HEK293T (cell line): ENCODE measurements at places on chromosomes 1 and 21.

- no peak for DNase-seq
Measured at GRCh38 chr1:32806910-32807523, 10.1 kb downstream of the YARS1 start.

- DNase-seq, result no peak
Measured at GRCh38 chr21:29300807-29301138, 2.1 kb downstream of the BACH1 start.

GRCh38 chr21:15365751-15366392 lies 301.1 kb upstream of the NRIP1 start:
- no peak for DNase-seq

DNA sequence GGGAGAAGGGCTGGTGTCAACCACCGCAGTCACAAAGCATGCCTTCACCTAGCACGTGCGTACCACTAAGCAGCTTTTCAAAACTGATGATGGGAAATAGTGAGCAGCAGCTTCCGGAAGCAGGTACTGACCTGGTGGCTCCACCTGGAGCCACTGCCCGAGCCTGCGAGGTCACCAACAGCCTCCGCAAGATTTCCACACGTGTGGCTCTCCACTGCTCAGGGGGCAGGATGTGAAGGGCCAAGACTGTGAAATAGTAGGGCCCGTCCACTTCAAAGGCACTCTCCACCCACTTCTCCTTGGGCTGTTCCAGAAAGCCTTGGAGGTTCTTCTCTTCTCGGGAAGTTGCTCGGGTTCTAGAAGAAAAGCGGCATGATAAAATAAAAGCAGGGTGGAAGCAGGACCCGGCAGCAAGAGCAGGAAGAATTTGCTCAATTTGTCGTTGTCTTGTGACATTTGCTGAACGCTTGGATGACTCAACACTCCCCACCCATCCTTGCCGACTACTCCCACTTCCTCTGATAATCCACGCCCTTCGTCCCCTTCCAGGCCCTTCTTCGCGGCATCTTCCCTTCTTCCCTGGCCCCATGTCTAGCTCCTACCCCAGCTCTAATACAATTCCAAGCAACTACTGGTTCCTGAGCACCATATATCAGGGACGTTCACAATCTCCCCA lies 124.9 kb upstream of the IFFO2 start:
- DNase-seq, result no peak

DNA sequence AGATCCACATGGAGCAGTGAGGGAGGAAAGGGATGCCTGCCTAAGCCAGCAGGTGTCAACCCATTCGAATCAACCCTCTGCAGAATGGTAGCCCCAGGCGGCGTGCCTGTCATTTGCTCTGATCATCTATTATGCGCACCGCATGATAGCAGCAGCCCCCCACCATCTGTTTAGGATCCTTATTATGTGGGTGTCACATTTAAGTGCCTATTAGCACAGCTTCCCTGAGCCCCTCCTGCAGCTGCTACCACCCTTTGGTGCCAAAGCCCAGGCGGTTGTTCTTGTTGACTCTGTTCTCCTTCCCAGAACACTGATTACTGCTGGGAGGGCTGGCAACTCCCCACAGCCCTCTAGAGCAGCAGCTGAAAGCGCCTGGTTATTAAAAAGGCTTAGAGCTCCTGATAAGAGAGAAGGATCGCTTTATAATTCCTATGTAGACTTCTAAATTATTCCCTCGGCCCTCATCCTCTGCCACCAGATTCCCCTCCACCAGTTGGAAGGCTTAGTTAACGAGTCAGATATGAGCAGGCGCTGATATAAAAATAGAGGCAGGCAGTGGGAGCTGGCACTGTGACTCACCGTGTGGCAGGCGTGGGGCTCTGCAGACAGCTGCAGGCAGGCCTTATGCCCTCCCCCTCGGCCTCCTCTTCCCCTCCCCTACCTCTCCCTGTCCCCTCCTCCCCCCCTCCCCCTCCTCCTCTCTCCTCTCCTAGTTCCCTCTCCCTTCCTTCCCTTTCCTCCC lies 23.0 kb downstream of the ACTA1 start:
- peak; percentile 72 for DNase-seq

- DNase-seq, result peak; percentile 17
Measured at GRCh38 chr1:243230914-243231313, 24.2 kb downstream of the CEP170 start.

GRCh38 chr1:117695796-117696490 lies 90.1 kb downstream of the TENT5C start:
- no peak for DNase-seq

GRCh38 chr1:143720087-143721023 lies 251.4 kb downstream of the FAM72C start:
- no peak for DNase-seq

GRCh38 chr1:190507357-190507756 lies 29.7 kb upstream of the BRINP3 start:
- no peak for DNase-seq

DNA sequence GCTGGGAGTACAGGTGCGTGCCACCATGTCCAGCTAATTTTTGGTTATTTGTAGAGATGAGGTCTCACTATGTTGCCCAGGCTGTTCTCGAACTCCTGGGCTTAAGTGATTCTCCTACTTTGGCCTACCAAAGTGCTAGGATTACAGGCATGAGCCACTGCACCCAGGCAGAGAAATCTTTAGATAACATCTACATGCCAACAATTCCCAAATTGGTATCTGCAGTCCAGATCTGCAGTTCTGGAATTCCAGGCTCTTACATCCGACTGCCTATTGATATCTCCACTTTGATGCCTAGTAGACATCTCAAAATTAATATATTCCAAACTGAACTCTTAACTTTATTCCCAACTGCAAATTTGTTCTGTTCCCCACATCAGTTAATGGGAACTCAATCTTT lies 23.3 kb downstream of the INAVA start:
- no peak for DNase-seq

DNA sequence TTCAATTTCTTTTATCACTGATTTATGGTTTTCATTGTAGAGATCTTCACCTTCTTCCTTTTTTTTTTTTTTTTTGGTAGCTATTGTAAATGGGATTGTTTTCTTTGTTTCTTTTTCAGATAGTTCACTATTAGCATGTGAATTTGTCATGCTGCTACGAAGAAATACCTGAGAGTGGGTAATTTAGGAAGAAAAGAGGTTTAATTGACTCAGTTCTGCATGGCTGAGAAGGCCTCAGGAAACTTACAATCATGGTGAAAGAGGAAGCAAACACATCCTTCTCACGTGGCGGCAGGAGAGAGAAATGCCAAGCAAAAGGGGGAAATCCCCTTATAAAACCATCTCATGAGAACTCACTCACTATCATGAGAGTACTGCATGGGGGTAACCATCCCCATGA lies 66.4 kb downstream of the DAB1 start:
- DNase-seq, result no peak

- no peak for DNase-seq
Measured at GRCh38 chr1:69321311-69321710, 246.4 kb upstream of the LRRC7 start.

DNA sequence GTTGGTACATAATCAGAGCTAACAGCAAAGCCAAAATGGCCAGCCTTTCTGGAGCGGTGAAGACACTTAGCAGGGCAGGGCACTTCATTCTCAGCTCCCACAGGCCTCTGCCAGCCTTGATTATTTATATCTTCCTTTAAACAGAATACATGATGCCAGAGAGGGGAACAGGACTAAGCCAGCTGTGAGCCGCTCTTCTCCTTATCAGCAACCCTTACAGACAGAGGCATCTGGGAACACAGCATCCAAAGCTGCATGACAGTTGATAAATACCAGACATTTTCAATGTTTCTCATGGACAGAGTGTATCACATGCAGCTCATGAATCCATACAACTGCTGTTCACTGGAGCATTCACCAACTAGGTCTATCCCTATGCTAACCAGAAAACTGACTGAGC lies 29.1 kb downstream of the DNAJC11 start:
- no peak for DNase-seq

DNA sequence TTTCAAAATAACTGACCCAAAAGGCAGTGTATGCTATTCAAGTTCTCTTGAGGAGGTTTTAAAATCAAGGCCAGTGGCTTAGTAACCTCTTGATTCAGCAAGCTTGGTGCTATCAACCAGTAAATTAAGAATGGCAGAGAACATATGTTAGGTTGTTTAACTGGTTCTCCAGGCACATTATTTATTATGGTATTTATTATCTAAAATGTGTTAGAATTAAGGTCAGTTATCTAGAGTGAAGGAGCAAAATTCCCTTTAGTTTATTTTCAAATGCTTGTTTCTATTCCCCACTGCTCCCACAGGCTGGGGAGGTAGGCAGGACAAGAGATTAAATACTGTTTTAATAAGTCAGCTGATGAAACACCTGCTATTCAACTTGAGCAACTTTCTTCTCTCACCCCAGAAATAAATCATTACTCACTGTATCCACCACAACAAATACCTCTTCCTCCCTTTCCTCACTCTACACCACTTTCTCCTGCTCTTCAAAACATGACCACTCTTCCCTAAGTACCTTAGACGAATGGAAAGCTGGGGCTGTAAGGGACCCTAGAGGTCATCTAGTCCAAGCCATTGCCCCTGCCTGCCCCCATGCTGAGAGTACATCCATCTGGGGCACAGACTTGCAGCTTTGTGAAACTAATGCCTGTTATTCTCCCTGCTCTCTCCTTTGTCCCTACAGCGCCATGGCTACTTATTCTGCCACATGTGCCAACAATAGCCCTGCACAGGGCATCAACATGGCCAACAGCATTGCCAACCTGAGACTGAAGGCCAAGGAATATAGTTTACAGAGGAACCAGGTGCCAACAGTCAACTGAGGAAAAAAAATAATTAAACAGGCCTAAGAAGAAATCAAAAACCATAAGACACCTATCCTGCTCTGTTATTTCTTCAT lies 71.7 kb downstream of the PRRX1 start:
- DNase-seq, result no peak

DNA sequence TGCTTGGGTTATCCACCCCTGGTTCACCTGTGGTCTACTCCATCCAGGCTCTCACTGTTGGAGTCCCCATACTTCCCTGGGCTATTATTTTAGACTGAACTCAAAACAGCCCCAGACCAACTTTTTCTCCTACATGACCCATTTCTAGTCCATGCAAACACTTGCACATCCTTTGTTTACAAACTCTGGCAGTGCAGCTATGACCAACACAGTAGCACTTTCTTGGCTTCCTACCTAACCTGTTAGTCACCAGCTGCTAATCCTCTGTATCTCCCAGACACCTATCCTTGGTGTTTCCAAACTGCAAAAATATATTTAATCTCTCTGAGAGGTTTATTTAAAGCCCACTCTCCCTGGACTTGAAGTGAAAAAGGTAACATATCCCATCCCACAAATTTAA lies 90.8 kb downstream of the DDAH1 start:
- DNase-seq, result no peak

DNA sequence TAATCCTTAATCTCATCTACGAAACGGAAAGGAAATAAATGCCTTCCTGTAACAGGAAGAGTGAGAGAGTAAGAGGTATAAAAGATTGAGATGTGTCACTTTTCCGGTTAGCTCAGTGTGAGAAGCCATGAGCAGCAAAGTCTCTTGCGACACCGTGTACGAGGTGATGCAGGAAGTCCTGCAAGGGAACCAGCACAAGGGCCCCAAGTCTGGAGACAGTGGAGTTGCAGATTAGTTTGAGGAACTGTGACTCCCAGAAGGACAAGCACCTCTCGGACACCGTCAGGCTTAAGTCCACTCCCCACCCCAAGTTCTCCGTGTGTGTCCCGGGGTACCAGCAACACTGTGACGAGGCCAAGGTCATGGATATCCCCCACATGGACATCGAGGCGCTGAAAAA lies 592.3 kb upstream of the ADGRL2 start:
- no peak for DNase-seq

DNA sequence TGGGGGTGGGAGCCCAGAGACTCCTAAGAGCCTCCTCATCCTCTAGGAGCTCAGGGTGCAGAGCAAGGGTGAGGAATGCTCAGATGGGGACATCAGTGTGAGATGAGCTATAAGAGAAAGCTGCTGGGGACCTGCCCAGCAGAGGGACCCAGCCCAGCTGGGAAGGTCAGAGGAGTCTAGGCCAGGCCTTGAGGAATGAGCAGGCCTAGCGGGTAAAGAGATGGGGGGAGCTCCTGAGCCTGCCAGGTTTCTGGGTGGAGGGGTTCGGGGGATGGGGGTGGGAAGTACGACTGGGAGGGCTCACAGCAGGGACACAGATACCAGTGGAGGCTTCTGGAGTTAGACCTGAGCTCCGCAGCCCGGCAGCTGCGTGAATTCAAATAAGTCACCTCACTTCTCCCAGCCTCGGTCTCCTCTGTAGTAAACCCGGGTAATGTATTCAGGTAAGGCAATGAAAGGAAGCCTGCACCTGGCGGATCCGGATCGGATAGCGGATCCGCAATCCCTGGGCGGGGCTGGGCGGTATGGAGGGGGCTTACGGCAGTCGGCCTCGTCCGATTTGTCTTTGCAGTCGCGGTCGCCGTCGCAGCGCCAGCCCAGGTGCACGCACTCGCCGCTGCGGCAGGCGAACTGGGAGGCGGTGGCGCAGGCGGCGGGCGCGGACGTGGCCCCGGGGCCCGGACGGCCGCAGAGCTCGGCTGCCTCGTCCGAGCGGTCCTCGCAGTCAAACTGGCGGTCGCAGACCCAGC lies 38.0 kb upstream of the MAGOH start:
- no peak for DNase-seq

DNA sequence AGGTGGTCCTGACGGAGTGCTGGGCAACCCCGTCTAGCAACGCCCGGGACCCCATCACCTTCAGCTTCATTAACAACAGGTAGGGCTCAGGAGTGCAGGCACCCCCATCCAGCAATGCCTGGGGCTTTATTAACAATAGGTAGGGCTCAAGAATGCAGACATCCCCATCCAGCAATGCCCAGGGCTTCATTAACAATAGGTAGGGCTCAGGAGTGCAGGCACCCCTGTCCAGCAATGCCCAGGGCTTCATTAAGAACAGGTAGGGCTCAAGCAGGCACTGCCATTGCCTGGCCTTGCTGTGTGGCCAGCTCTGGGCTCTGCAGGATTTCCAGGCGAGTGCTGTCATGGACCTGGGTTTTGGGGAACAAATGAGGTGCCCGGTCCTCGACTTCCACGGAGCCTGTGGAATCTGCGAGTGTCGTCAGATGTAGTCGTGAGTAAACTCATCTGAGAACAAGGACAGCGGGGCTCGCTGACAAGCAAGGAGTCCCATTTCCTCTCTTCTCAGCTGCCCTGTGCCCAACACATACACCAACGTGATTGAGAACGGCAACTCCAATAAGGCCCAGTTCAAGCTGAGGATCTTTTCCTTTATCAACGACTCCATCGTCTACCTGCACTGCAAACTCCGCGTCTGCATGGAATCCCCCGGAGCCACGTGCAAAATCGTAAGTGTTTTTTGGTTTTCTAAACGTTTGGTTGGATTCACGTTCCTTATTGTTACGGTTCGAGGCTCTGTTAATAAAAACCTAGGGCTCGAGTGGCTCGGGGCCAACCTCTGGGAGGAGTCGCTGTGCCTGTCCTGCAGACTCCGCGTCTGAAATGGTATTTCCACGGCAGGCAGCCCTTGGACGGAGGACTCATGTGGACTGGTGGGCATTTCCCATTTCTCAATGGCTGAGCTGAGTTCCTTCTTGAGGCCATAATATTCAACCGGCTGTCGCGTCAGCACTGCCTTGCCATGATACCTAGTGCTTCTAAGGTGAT lies 56.3 kb downstream of the UMODL1 start:
- no peak for DNase-seq

GRCh38 chr1:63971557-63971956 lies 197.7 kb downstream of the ROR1 start:
- no peak for DNase-seq
